ENCODE measurements at places on chromosomes 7 and 10.

- DNase-seq: no peak
These were observed 7.4 kb downstream of the RASSF4 start for GRCh38 chr10:44966816-44967509.

- no peak for DNase-seq
These were observed 312.8 kb upstream of the ZMIZ1 start for GRCh38 chr10:78755877-78756455.

GRCh38 chr7:84364708-84365107, 170.1 kb upstream of the SEMA3A start:
- DNase-seq: peak; percentile 28

DNA sequence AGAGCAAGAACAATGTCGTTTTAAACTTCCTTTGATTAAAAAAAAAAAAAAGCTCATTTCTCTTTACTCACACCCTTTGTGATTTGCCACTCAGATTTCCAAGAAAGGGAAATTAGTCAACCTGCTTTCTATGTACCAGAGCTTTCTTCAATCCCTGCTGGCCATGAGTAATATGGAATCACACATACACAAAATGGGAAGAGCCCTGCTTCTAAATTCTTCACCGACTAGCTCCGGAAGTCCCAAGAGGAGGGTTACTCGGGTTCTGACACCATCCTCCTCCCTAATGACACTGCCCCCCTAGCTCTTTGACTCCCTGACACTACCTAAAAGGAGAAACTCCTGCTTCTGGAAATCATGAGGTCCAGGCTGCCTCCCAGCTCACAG, 81.8 kb upstream of the SFMBT2 start:
- no peak for DNase-seq

DNA sequence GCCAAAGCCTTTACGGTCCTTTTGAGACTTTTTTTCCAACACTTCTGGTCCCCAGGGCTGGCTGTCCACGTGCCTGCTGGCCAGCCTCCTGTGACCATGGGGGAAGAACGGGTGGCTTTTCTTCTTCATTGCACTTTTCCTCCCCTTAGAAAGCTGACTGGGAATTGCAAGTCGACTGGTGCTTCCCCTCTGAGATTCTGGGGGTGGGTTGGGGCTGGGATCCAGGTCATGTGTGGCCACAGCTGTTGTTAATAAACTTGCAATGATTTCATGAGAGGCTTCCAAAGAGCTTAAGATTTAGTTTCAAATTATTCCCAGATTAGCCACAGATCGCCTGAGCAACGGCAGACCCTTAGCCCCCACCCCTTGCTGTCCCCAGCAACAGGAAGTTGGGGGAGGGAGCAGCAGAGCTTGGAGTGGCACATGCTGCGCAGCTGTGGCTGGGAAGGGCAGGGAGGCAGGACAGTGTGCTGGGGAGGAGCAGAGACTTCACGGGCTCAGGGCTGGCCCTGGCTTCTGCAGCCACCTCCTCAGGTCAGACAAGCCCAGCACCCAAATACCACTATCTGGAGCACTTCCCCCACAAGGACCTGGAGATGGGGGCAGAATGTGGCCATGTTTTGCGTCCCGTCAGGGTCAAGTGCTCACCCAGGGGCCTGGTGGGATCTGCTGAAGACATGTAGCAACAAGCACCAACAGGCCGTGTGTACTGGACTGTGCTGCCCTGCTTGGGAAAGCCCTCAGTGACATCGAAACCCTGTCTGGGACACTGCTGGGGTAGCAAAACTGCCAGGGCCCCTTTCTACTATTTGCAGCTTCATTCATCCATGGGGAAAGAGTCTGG, 147.1 kb downstream of the RNF216 start:
- DNase-seq: peak; percentile 85

- DNase-seq: no peak
These were observed 65.8 kb downstream of the MGMT start for GRCh38 chr10:129532838-129533237.

All from fibroblast of lung (primary cell).